ENCODE measurements at places on chromosomes 2 and 18.
A peak's percentile ranks its signal among the peaks of the same experiment; 100 is the strongest.

DNA sequence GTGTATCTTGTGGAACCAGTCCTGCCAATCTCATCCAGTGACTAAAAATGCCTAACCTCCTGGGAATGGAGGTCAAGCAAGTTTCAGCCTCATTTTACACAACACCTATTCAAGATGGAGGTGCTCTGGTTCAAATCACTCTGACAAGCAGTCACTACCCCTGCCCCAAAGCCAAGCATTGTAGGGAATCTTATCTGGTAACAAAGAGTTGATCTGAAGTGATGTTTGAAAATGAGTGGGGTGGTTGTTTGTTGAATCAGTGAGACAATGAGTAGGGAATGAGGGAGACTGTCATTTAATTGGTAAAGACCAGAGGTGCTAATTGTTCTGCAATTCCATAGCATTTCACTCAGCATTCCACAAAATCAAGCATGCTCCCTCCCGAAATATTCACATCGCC is 132.0 kb downstream of the RND3 start:
- DNase-seq: no peak

DNA sequence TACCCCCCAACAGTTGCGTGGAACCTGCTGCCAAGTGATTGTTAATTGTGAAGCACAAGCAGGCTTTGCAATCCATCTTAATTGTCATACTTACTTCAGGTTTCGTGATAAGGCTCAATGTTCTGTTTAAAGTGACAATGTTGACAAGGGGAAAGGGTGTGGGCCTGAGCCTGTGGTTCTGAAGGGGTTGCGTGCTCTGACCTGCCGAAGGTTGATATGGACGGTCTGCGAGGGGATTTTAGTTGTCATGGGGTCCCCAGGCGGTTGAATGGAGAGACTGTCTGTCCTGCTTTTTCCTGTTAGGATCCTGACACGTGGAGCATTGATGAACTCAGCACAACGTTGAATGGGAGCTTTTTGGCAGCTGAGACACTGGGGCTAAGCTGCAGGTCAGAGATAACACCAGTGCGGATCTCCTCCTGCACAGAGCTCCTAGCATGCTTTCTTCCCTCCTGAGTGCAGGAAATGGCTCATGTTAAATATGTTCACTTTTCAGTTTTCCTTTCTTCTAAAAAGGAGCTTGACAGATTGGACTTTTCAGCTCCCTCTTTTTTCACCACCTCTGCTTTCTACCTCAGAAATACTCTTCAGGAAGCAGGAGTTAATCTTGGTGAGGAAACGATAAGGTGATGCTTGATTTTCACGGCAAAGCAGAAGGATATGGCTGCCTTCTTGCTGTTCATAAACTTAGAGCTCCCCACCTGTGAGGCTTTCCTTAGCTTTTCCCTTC is 62.9 kb upstream of the ZEB2 start:
- no peak for DNase-seq

GRCh38 chr18:11578799-11579198 is 30.6 kb upstream of the SLC35G4 start:
- no peak for DNase-seq

GRCh38 chr2:186693446-186693832 is 421 bp upstream of the FAM171B start:
- no peak for DNase-seq

- no peak for DNase-seq
These were observed 190.1 kb downstream of the MGAT5 start for GRCh38 chr2:134443814-134444480.

- no peak for DNase-seq
These were observed 6.9 kb downstream of the OXER1 start for GRCh38 chr2:42756966-42757513.

DNA sequence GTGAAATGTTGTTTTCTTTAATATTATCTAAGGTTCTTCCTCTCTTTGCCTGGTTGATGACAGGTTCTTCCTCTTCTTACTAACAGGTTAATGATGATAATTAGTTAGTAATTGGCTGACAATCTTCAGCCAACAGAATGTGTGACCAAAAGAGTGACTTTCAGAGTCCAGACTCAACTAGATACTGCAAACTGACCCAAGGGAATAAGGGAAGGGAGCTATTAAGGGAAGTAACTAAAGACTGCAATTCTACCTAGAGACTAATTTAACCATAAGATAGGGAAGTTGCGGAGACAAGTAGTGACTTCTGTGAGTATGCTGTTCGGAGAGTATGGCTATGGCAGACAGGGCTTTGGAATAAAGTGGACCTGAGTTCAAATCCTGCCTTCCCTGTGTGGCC is 127.3 kb upstream of the TACR1 start:
- DNase-seq: no peak

- peak; percentile 83 for DNase-seq
These were observed 31.5 kb upstream of the TMBIM1 start for GRCh38 chr2:218323526-218324472.

- no peak for DNase-seq
These were observed 49.4 kb upstream of the TGFA start for GRCh38 chr2:70603066-70603465.

- DNase-seq: no peak
These were observed 20.8 kb upstream of the MGAT5 start for GRCh38 chr2:134232868-134233727.

Data from right kidney (tissue), 9 donors.